AG09319 (cell line): ENCODE measurements at places on chromosomes 5 and 9.

- no peak for DNase-seq
Measured at GRCh38 chr9:89497257-89497963, 503 bp downstream of the SEMA4D start.

DNA sequence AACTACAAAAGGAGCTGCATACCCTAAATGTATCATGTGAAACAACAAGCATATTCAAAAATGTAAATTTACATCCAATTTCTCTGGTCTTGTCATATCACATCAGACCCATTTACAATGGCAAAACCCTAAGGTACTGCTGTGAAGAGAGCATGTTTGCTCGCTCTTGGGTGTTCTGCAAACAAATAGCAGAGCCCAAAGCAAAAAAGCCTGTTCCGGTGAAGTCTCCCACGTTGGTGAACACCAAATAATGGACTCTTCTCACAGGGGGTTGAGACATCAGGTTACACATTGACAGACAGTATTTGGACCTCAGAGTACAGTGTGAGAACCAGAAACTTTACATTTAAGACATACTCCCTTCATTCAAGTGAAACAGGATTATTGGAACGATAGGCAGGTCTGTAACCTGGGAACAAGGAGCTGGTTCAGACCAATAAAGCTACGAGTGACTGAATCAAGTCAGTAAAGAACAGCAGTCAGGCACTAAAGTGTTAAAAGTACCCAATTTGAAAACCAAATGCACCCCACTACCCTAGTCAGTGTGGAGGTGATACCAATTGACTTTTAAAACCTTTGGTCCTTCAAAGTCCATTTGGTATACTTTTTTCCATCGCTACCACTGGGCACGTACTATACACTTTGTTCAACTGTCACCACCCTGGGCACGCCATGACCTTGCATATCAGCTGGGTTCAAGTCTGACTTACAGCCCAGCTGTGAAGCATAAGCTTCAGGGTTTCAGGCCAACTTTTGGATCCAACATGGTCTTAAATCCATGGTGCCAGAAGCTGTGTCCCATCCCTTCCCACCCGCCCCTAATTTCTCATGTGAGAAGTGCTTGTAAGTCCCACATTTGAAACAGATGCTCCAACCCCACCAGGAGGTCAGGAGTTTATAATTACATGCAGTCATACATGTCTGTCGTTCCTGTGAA lies 36.4 kb downstream of the ETF1 start:
- DNase-seq: peak; percentile 37

DNA sequence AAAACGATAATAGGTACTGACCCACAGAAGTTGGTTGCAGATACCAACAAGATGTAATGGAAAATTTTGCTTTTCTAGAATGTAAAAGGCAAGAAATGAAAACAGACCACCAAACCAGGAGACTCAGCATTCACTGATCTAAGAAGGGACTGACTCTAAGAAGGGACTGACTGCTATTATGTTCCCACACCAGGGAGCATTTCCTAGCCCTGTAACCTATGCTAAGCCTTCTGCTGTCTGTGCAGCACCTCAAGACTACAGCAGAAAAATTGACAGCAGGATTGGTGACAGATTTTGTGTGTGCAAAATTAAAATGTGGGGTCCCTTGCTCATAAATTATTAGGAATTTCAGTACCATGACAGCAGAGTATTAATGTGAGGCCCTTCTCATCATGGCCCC lies 154.8 kb downstream of the GABRB2 start:
- no peak for DNase-seq

- no peak for DNase-seq
Measured at GRCh38 chr5:133106761-133107572, 55.2 kb downstream of the HSPA4 start.

DNA sequence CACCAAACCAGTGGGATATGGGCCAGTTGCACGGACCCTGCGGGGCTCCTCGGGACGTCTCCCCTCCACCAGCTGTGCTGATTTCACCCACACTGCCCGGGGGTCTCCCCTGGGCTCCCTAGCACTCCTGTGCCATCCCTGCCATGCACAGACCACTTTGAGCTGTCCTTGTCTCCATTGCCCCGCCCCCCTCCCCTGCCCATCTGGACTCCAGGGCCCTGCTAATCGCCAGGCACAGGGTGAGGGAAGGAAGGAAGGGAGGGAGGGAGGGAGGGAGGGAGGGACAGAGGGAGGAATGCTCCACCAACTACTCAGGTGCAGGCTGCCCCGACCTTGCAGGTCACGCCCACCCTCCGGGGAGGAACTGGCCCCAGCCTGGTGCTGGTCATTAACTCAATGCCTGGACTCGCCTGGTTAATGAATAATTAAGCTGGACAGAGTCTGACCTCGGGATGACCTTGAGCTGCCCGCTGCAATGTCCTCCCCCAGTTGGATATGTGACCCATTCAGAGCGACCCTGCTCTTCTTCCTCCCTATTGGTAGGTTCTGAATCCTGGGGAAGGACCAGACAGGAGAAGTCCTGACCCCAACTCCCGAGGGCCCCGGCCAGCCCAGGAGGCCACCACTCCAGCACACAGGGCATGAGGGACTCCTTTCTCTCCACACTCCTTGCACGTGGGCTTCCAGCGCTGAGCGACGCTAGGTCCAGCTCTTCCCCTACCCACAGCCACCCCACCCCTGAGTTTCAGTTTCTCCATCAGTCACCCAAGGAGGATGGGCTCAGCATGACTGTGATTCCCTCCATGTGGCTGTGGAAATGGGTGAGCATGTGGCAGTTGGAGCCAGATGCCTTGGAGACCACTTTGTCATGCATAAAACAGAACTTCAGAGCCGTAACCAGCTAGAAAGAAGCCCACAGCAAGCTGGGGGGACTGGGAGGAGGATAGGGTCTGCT lies 62.1 kb downstream of the C9orf50 start:
- no peak for DNase-seq

- no peak for DNase-seq
Measured at GRCh38 chr5:38870595-38870994, 24.8 kb downstream of the OSMR start.

- DNase-seq: no peak
Measured at GRCh38 chr5:42721484-42721883, 35.1 kb upstream of the CCDC152 start.

- DNase-seq: no peak
Measured at GRCh38 chr9:94096819-94097577, 12.7 kb downstream of the PTPDC1 start.

GRCh38 chr5:8766448-8766847 lies 779.4 kb downstream of the SEMA5A start:
- no peak for DNase-seq

DNA sequence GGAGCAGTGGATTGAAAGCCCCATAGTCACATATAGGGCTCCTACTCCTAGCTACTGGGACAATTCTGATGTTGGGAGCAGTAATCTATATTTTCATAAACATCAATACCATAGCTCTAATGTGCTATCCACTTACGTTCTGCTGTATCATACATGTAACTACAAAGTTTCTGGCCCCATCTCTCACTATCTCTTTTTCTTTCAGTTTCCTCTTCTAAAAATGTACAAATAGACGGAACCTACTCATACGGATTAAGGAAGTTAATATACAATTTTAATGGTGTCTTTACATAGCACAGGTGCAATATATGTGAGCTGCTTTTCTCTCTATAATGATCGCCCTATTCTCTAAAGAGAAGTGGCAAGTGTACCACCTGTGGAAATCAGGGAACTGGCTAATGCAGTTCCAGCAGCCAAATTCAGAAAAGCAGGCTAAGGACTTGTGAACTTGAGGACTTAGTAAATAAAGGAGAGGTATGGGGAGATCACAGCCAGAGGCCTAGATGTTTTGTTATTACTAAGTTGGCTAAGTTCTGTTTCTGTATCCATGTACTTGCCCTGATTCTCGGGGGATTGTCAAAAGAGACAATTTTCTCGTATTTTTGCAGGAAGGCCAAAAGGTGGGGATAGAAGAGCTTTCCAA lies 1021.9 kb downstream of the CDH12 start:
- DNase-seq: no peak

DNA sequence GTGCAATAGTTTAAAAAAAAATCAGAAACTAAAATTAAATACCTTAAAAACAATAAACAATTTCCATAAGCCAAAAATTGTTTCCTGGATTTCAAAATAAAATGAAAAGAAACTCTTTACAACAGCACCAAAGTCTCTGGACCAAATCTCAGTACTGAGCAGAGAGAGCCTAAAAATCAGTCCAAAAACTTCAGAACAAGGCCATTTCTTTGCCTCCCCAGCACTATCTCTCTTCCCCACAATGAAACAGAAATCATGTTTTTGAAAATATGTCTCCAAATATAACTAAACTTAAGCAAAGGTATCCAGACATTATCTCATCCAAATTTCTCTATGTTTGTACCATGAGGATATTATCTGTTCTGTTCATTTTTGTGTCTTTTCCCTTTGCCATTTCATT lies 1.0 kb downstream of the FREM1 start:
- DNase-seq: no peak

- no peak for DNase-seq
Measured at GRCh38 chr9:123441769-123442168, 85.8 kb downstream of the CRB2 start.

DNA sequence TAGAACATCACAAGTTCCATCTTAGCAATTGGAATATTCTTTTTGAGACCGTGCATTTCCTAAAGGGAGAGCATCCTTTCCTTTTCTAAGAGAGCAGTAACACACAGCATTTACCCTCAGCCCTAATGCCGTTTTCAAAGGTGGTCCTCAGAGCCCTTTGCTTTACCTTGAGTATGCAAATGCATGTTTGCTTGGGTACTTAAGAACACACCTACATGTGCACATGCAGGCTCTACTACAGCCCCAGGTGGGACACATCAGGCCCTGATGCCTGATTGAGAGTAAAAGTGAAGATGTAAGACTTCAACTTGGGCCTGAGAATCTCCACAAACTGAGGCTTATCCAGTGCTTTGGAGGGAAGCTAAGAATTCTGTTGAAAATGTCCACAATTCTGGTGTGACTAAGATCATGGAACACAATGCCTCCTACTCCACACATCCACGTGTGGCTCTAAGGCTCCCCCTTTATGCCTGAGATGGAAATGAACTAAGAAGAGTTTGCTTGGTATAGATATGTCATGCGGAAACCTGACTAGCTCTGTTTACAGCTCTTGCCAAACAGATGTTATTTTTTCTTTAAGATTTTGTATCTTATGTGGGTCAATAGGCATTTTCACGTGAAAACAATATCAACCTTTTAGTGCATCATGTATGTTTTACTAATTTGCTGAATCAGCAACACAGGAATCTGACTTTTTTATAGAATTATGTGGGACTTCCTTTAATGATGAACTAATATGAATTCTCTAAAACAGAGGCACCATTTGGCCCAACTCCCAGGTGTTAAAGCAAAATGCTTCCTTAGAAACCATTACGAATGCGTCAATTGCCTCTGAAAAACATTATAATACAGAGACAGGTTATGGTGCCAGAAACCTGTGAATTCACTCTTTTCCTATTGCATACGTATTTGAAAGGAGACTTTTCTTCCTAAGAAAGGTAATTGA lies 48.9 kb upstream of the SLC2A8 start:
- DNase-seq: peak; percentile 25

DNA sequence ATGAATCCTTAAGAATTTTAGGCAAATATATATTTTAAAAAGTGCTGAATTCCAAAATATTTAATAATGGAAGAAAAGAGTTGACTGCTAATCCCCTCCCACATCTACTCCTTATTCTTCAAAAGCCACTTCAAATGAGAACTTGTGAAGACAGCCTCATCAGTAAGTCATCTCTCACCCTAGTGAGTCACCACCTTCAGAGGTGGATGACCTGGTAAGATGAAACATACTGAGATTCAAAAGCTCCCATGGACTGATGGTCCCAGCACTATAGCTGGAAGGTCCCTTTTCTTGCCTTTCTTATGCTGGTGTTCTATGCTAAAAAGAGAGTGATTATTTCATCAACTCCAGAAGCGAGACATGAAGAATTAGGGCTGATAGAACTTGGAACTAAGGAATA lies 37.8 kb upstream of the SPDL1 start:
- no peak for DNase-seq

GRCh38 chr5:54295651-54296276 lies 14.6 kb downstream of the ARL15 start:
- no peak for DNase-seq

- no peak for DNase-seq
Measured at GRCh38 chr5:134530301-134531077, 5.0 kb downstream of the JADE2 start.
